ENCODE measurements at places on chromosomes 11 and 22.

DNA sequence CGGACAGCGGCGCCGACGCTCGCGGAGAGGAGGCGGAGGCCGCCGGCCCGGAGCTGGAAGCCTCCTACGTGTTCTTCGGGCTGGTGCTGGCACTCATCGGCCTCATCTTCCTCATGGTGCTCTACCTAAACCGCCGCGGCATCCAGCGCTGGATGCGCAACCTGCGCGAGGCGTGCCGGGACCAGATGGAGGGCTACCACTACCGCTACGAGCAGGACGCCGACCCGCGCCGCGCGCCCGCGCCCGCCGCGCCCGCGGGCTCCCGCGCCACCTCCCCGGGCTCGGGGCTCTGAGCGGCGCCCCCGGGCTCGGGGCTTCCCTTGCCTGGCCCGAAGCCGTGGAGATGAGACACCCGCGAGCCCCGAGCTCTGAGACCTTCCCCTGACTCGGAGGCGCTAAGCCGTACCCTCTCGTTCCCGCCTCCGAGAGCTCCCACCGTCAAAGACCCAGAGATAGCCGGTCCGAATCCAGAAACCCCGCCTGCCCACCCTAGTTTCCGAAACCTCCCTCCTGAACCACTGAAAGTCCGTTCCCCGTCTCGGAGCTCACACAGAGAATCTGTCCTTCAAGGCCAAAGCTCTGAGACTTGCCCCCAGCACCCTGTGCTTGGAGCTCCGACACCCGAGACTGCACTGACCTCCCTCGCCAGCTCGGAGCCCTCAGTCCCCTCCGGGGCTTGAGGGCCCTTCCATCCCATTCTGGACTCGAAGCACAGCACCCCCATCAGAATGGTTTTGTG lies 1.5 kb downstream of the TPBGL start:
- DNase-seq: no peak

GRCh38 chr11:1211838-1212237 lies 11.0 kb upstream of the MUC5B start:
- DNase-seq: no peak

GRCh38 chr11:14764579-14765527 lies 121.2 kb downstream of the PDE3B start:
- peak; percentile 49 for DNase-seq

DNA sequence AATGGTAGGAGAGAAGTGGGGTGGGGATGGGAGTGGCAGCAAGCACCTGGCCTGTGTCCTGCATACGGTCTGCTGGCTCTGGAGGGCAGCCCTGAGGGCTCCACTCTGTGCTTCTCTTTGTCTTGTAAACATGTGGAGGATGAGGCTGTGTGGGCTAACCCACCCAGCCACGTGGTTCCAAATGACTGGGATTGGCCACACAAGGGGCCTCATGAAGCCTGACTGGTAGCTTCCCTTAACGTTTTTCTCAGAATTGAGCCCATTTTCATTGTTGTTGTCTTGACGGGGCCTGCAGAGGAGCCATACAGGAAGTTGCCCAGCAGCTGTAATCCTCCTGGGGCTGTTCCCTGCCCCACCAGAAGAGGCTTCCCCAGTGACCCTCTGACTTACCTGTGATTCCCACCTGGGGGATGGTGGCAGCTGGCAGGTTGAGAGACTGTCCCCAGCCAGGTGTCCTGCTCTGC lies 18.0 kb downstream of the DERL3 start:
- no peak for DNase-seq

GRCh38 chr11:68891351-68891948 lies 12.2 kb downstream of the MRPL21 start:
- DNase-seq: no peak

GRCh38 chr11:104490182-104490581 lies 326.2 kb upstream of the PDGFD start:
- no peak for DNase-seq

DNA sequence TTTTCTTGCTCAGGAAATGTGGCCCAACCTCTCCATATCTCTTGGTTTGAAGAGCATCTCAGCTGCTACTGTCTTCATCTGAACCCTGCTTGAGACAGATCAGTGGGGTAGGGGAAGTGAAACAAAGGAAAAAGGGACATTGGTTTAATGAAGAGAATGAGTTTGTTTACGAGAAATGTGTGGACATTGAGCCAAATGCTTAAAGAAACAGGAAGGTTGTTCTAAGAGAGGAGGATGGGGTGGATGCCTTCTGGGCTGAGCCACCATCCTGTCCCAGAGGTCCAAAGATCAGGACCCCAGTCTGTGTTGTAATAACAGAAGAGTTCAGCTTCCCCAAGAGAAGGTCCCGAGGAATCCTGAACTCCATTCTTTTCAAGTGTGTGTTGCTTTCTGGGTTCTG lies 369.7 kb downstream of the INSC start:
- no peak for DNase-seq

DNA sequence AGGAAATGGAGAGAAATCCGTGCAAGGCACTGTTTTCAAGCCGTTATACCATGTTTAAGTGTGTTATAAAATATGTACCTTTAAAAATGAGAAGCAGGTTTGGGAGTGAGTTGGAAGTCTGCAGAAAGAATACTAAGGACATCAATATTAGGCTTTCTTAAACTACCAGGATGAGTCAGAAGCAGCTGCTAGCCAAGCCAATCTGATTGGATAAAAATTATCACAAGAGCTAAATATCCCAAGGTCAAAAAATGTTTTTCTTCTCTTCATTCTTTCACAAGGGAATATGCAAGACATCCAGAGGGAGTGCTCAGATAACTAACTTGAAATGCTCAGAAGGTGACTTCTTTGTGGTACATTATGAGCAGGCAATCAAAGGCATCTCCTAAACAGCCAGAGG lies 19.3 kb upstream of the CKAP5 start:
- DNase-seq: no peak

GRCh38 chr11:10291801-10292638 lies 2.0 kb downstream of the SBF2 start:
- DNase-seq: no peak

GRCh38 chr11:11718511-11718910 lies 96.7 kb upstream of the GALNT18 start:
- no peak for DNase-seq

DNA sequence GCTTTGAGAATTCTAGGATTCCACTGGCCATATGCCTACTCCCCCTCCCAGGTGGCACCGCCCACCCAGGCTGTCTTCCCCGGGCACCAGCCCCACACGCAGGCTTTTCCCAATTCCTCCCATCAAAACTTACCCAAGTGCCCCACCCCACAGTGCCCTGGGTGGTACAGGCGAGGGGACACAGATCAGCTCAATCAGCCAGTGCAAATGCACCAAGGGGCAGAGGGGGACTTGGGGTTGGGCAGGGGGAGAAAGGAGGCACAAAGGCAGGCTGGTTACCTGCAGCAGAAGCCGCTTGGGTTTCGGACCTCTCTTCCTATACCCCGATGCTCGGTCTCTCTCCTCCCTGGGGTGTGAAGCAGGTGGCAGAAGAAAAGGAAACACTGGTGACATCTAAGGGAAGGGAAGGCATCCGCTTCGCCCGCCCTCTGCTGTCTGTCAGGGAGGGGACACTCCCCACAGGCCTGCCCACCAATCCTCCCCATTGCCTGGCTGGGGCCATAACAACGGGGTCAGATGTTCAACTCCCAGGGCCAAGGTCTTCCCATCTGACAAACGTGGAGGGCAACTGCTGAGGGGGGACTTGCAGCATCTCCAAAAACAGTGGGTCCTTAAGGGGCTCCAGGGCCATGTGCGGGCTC lies 14.0 kb downstream of the CBX7 start:
- no peak for DNase-seq

- peak; percentile 57 for DNase-seq
Measured at GRCh38 chr11:128472128-128473089, 114.9 kb downstream of the ETS1 start.

GRCh38 chr11:31375879-31376278 lies 6.2 kb downstream of the DNAJC24 start:
- no peak for DNase-seq

GRCh38 chr22:41230401-41230785 lies 10.3 kb downstream of the CHADL start:
- no peak for DNase-seq

- DNase-seq: no peak
Measured at GRCh38 chr11:119178166-119178680, 7.1 kb upstream of the NHERF4 start.

GRCh38 chr11:45887587-45887986 lies 2.1 kb downstream of the MAPK8IP1 start:
- DNase-seq: no peak

All from CD4-positive, alpha-beta T cell treated with Interleukin-6 for 4 hours (primary cell).